Progenitor cell of endocrine pancreas (in vitro differentiated cells): ENCODE measurements at places on chromosomes 12 and 14. TPM values are rescaled to one million over a fixed set of nuclear protein-coding genes. Genes with fewer than 3 reads are reported as not detected.

DNA sequence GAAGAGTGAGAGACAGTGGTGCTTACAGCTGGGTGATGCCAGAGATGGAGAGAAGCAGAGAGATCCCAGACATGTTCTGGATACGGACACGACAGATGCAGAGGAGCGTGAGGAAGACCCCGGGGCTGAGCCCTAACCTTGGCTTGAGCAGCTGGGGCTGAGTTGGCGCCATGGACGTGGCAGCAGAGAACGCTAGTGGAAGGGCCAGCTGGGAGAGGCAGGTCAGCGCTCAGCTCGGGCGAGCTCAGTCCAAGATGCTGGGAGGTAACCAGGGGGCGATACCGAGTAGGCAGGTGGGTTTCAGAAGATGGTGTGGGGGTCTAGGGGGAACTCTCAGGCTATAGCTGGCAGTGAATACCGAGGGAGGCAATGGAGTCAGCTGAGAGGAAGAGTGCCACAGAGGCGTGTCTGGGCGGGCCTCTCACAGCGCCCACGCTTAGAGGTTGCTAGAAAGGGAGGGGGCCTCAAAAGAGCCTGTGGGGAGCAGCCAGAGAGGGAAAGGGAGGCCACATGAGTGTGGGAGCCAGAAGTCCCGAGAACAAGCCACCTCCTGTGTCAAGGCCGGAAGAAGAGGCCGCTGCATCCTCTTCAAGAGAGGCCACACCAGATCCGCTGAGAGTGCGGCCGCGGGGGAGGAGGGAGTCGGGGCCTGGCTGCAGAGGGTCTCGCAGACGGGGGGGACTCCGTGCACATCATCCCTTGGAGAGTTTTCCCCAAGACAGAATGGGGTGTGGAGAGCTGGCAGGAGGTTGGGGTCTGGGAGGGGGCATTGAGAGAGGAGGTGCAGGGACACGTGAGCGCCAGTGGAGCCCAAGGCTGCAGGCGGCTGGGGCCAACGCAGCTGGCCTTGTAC lies 57.0 kb upstream of the DIO3 start:
- no peak for DNase-seq

DNA sequence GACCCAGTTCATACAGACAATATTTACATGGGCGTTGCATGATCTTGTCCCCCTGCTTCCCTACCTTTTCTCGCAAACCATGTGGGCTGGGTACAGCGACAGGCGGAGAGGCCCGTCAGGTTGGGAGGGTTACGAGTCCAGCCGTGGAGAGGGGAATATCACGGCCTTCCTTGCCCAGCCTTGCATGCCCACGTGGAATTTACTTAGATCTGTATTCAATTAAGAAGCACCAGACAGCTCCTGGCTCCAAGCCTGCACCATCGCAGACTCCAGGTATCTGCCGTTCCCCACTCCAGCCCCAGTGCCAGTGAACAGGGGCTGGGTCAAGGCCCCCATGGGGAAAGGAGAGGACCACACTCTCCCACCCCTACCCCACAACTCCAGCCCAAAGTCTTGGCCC lies 29.8 kb downstream of the BCL11B start:
- no peak for DNase-seq

GRCh38 chr12:26402648-26403047 lies 207.3 kb downstream of the SSPN start:
- DNase-seq, result no peak

CELA1 gene
- not detected in 2 replicates for total RNA-seq

PARPBP gene
- total RNA-seq, result 16.9 and 17.0 TPM in 2 replicates

C12orf50 gene
- total RNA-seq, result 0.10 and 0.16 TPM in 2 replicates

DNA sequence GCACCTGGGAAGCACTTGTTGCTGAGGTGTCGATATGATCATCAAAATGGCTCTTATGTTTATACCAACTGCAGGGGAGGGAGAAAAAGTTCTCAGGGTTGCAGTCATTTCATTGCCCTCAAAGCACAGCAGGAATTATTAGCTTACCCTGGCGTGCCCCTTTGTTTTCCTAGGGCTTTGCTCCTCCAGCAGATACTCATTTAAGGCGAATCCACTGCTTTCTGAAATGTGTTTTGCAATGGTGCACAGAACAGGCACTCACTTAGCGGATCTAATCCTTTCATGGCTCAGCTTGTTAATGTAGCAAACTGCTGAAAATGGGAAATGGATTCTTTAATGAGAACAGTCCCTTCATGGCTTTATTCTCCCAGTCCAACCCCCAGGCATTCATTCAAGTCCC lies 76.7 kb downstream of the NKX2-1 start:
- DNase-seq, result no peak

DNA sequence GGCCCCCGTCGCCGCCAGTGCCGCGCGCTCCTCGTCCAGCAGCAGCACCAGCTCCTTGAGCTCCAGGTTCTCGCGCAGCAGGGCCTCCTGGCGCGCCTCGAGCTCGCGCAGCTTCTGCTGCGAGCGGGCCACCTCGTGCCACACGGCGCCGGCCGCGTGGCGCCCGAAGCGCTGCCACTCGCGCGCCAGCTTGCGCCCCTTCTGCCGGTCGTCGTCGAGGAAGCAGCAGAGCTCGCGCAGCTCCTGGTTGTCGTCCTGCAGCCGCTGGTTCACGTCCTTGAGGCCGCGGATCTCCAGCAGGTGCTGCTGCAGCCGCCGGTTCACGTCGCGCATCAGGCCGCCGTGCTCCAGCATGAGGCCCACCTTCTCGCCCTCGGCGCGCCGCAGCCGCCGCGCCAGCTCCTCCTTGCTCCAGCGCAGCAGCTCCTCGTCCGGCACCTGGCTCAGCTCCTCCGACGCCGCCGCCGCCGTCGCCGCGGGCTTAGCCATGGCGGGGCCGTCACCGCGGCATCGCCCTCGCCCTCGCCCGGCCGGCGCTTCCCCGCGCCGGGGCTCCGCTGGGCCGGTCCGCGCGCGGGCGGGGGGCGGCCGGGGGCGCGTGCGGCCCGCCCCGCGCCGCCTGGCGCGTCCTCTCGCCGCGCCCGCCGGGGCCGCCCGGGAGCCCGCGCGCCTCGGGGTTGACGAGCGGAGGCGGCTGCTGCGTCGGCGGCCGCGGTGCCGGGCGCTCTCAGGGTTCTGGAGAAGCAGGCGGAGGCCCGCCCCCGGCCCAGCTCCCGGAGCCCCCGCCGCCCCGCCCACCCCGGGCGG lies at the start of gene CCDC85C:
Gene CCDC85C (minus strand): TSS at position 737 of the 807 bp plus-strand sequence. CDS start 248 bp downstream, at position 489.
- DNase-seq, result peak; percentile 32

DNA sequence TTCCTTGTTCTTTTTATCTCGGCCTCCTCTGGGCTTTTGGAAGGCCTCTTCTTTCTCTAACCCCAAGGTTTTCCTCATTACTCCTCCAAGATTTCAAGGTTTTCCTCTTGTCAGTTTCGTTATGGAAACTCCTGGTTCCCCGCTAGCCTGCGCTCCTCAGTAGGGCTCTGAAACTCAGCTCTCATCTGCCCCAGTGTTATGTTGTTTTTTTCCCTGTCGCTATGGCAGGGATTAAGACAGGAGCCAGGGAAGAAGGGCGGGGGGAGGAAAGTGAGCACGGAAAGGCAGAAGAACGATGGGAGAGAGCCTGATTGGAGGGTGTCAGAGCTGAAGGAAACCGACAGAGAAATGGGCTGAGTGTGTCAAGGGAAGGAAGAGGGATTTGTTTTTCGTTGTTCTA lies 26.5 kb upstream of the JDP2 start:
- DNase-seq, result no peak

- DNase-seq, result no peak
Observed at GRCh38 chr12:95699579-95699978, 91.0 kb downstream of the NTN4 start.

- no peak for DNase-seq
Observed at GRCh38 chr12:71636704-71637115, 26.9 kb downstream of the ZFC3H1 start.

- DNase-seq, result no peak
Observed at GRCh38 chr12:4261655-4262054, 11.9 kb upstream of the CCND2 start.

SLC24A4 gene
- total RNA-seq, result not detected in 2 replicates

KRT73 gene
- total RNA-seq, result not detected in 2 replicates

DNA sequence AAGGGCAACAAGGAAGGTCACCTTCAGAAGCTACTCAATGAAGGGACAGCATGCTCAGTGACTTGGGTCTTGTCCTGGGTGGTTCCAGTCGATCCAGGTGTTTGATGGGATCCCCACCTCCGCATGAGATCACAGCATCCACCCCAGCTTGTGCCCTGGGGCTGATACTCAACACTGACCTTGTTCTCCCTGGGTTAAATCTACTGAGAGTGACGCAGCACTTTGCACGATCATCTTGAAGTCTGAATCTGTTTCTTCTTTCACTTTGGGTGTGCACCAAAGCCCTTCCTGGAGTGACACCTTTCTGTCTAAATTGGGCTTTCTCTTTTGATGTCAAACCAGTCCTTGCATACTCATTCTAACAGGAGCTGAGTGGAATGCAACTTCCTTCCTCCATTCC lies 13.8 kb downstream of the NOS1 start:
- DNase-seq, result no peak

HOXC13 gene
- total RNA-seq, result not detected in 2 replicates

ARHGEF25 gene
- 17.0 and 18.4 TPM in 2 replicates for total RNA-seq

DNA sequence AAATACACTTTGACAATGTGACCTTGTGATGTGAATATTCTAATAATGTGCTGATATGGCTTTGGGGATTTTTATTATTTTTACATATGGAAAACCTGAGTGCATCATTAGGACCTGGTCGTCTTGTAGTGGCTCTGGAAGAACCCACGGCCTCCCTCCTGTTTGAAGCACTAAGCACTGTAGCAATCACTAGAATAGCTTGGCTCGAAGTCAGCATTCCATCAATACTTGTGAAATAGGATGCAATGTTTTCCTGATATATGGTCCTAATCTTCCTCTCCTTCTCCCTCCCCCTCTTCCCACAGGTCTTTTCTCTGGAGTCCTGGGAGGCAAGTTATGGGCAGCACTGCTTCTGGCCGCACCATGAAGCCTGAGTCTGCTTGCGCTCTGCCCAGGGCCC lies 71.9 kb downstream of the NRXN3 start:
- DNase-seq, result no peak

DNA sequence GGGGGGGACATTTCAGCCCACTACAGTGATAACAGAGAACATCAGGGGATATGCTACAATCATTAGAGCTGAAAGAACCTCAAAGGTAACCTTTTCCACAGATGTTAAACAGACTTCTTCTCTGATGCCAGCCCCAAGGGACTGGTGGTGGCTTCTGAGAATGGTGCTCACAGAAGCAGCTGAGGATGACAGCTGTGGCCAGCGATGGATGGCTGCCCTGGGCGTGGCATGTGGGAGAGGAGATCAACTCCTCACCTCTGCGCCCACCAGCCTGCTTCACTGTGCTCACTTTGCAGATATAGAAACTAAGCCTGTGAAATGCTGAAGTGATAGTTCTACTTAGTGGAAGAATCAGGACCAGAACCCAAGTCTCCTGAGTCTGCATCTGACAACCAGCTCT lies 33.0 kb downstream of the FOXN3 start:
- no peak for DNase-seq

DNA sequence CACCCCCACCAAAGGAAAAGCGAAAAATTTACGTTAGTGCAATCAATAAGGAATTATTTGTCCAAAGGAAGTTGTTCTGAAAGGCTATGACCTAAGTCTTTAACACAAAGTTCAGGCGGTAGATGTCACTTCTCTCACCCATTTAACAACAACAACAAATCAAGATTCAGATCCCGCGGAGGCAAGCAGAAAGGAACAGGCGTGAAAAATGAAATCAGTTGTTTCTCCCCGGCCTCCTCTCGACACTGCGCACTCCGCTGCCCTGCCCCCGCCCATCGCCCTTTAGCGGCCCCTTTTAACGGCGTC lies 1.4 kb downstream of the DENND5B start:
- no peak for DNase-seq

GRCh38 chr12:123396954-123397353 lies 13.0 kb downstream of the KMT5A start:
- DNase-seq, result peak; percentile 12

GRCh38 chr12:91406920-91407341 lies 224.3 kb upstream of the DCN start:
- DNase-seq, result no peak
